ENCODE measurements at places on chromosomes 6 and 20.

- no peak for DNase-seq
These were observed 58.9 kb upstream of the SCP2D1 start for GRCh38 chr20:18754653-18755045.

DNA sequence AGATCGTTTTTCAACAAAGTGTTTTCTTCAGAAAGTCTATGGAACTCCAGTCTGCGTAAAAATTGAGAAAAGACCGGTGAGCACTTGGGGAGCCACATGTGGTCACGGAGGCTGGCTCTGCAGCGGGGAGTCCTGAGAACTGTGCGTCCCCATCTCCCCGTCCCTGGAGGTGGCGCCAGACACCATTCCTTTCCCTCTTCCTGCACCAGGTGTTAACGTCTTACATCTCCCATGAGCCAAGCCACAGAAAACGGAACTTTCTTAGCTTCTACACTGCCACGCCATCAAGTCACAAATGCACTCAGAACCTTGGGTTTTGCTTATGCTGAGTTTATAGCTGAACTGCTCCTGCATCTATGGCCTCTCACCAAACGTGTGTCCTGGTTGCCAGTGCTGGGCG is 62.6 kb downstream of the GINS1 start:
- DNase-seq, result no peak

DNA sequence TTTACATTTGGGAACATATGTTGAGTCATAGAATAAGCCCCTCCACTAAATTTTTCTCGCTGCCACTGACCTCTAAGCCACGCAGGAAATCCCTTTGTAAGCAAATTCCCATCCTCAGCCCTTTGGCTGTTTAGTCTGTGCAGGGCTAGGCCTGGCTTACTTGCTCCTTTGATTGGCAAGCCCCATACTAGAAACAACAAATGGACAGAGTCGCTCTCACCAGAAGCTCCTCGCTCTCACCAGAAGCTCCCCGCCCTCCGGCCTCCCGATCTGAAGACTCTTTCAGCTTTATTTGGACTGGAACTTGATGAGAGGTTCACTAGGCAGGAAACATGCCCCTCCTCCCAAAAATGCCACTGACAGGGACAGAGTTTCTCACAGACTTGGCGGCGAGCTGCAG is 149.2 kb upstream of the EXOC2 start:
- no peak for DNase-seq

DNA sequence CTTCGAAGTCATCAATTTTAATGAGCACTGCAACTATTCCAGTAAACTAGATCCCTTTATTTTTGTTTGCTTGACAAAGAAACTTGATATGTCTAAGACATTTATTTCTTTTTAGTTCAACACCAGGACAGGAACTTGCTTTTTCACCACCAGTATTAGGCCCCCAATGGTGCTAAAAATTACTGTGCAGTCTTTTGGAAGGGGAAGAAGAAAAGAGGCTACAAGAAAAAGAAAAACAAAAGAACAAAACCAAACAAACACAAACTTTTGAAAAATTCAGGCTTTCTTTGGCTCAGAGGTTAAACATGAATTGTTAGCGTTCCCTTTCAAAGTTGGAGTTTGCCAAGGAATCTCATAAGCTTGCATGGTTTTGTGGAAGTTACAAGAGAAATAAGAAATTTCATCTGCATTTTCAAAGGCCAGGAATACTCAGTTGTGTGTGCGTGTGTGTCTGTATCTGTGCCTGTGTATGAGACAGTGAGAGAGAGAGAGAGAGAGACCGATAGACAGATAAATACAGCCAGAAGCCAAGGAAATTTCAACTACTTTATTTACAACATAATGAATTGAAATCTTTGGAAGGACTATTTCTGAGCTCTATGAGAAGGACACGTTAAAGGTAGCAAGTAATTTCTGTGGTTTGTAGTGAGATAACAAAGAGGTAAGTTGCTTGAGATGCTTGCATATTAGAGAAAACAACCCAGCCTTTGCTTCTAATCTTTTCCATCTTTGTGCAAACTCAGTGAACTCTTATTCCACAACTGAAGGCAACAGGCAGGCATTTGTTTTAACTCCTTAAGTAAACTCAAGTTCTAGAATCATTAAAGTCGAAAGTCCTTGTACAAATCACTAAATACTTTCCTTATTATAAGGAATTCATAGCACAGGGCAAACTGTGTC is 171.0 kb upstream of the CITED2 start:
- no peak for DNase-seq

- no peak for DNase-seq
These were observed 52.2 kb downstream of the MARCKS start for GRCh38 chr6:113909224-113909856.

DNA sequence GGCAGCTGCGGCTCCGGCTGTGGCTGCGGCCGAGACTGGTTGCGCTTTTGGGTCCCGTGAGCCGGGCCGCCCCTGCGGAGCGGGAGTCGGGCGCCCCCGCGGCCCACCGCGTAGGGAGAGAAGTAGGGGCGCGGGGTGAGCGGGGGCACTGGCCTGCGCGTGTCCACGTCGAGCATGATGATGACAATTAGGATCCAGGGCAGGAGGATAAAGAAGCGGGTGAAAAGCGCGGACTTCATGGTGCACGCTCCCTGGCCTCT is 739 bp downstream of the B3GAT2 start:
- DNase-seq, result no peak

- no peak for DNase-seq
These were observed 14.5 kb downstream of the FOXC1 start for GRCh38 chr6:1624058-1624850.

GRCh38 chr6:158849899-158850806 is 31.0 kb upstream of the EZR start:
- DNase-seq, result no peak

GRCh38 chr6:111922454-111923297 is 49.4 kb upstream of the FYN start:
- no peak for DNase-seq

DNA sequence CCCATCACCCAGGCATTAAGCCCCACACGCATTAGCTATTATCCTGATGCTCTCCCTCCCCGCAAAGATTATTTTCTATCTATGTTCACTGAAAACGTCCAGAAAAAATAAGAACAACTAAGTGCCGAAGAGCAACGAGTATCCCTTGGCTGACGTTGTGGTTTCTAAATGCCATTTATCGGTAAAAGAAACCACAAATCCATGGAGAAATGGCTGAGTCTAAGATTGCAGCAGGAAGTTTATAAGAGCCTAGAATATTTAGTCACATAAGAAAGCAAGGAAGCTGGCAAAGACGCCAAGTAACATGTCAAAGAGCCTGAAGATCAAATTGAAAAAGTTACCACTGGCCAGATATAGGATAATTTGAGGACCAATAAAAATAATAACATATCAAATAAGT is 18.1 kb upstream of the NOX3 start:
- no peak for DNase-seq

- no peak for DNase-seq
These were observed 353.0 kb downstream of the TAF4 start for GRCh38 chr20:61712688-61713087.

DNA sequence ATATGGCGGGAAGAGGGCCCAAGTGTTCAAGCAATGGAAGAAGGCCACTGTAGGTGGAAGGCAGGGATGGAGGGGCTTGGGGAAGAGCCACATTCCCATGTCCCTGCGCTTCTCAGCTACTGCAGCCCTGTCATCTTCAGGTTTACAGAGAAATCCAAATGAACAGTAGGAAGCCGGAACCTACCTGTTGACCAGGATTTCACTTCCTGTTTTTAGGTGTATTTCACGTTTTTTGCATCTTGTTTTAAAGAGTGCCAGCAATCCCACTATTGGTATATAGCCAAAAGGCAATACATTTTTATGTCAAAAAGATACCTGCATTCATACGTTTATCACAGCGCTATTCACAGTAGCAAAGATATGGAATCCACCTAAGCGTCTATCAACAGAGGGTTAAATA is 159.2 kb downstream of the SLC35B3 start:
- DNase-seq, result no peak

GRCh38 chr6:37011656-37012378 is 6.4 kb downstream of the FGD2 start:
- no peak for DNase-seq

DNA sequence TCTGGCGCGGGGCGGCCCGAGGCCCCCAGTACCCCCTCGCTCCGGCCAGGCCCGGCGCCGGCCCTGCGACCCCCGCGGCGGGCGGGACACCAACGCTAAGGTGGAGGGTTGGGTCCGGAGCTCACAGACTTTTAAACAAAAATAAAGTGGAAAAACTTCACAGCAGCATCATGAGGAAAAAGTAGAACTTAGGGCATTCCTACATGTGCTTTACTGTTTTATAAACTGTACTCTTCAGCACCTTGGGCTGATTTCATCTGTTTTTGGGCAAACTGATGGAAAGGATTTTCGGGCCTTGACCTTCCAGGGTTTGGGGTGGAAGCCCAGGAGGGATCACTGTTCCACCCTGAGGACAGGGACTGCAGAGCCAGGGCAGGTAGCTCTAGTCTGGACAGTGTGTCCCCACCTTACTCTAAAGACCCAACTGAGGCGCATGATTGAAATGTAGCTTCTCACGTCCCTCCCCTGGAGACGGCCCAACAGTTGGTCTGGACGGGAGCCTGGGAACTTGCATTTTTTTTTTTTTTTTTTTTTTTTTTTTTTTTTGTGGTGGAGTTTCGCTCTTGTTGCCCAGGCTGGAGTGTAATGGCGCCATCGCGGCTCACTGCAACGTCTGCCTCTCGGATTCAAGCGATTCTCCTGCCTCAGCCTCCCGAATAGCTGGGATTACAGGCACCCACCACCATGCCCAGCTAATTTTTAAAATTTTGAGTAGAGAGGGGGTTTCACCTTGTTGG is 740 bp downstream of the NELFCD start:
- DNase-seq, result no peak

DNA sequence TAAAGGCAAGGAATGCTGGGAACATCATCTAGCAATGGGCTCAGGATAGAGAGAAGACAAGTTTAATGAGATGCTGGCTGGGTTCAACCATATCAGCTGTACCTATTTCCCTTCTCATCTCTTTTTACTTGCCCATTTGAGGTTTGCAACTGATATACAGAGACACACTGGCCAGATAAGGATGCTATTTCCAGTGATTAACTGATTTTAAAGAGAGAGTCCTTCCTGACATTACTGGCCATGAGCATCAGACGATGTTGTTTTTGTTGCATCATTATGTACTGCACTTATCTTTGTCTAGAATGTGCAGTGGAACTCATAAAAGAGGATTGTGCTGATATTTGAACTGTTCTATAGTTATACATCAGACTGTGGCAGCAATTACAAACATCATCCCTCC is 252.7 kb downstream of the BTBD3 start:
- no peak for DNase-seq

DNA sequence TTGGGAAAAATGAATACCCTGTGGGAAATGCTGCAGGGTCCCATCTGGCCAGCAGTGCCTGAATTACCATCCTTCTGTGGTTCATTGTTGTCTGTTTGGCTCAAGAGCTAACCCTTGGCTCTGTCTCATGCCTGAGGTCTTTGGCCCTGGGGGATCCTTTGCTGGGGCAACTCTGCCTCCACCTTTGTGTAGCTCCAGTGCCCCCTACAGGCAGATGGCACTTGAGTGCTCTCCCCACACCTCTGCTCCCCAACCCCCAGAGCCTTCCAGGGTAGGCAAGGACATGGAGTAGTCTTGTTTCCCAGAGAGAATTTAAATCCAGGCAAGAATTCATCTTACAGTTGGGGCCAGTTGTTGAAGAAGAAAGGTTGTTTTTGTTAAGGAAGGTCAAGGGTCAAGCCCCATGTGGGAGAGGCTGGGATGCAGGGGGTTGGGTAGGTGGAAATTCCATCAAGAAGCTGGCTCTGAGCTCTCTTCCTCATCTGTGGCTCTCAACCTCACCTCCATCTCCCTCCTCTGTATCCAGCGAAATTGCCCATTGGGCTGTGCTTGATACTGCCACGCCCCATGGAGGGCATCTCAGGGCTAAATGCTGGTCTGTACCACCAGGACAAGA is 44.2 kb downstream of the ZNF831 start:
- no peak for DNase-seq

DNA sequence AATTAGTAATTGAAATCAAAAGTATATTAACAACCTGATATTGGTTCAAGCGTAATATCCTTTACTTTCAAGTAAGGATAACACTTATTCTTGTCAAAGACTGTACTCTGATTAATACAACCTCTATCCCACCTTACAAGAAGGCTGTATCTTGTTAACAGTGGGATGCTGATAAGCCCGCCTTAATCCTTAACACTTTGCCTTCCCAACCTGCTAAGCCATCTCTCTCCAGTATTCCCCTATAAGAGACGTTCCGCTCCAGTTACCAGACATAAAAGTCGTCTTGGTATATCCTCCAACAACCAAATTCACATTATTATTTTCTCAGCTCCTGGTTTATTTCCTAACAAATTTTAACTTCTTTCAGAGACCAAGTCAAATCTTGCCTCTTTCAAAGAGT is 2.0 kb downstream of the BTBD9 start:
- no peak for DNase-seq

DNA sequence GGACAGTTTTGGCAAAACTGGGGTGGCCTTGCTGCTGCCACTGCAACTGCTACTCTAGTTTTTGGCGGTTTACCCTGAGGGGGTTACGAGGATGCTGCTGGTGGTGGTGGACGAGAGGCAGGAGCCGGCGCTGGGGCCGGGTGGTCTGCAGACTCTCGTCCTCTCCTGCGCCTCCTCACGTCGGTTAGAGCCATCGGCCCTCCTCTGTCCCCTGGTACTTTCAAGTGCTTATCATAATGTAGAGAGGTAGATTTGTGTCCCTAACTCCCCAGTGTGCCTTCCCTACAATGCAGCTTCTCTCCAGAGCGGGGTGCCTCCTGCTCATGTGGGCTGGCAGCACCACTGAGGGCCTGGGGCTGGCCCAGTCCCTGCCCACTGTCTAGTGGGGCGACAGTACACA is 25.9 kb downstream of the PNLDC1 start:
- DNase-seq, result no peak

DNA sequence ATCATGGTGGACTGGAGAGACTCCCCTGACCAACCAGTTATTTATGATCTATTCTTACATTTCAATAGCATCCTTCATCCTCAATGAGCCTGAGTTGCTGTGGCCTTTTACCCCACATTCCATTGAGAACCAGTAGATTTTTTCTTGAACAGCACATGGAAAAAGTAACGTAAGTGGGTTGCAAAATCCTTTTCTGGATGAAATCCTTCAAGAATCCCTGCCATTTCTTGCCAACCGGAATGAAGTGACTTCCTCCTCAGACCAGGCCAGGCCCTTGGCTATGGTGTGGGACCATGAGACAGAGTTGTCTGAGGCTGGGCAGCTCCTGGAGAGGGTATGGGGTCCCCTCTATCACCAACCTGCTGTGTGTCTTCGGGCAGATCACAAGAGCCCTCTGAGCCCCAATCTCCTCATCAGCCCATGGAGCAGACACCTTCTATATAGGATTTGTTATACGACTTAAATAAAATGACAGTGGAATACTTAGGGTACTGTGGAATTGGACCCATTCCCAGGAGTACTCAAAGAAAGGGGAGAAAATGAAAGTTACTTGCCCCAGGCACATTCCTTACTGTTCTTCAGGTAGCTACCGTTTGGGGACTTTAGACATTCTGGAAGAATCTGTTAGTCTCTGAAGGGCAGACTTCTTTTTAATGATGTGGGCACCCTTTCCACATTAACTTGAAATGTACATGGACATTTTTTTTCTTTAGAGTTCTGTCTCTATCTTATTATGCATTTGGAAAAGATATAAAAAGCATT is 10.9 kb downstream of the EYA2 start:
- no peak for DNase-seq

- DNase-seq, result no peak
These were observed 65.2 kb downstream of the GCNT2 start for GRCh38 chr6:10586302-10586701.

GRCh38 chr6:108982154-108983113 is 112.2 kb downstream of the SESN1 start:
- DNase-seq, result no peak

GRCh38 chr20:36105711-36106226 is 48.8 kb upstream of the EPB41L1 start:
- no peak for DNase-seq

Measured in mesothelial cell of epicardium (in vitro differentiated cells).